ENCODE measurements at places on chromosomes 11 and 22. TPM values are rescaled to one million over a fixed set of nuclear protein-coding genes. Genes with fewer than 3 reads are reported as not detected.

PATE2 gene
- total RNA-seq: not detected

DNA sequence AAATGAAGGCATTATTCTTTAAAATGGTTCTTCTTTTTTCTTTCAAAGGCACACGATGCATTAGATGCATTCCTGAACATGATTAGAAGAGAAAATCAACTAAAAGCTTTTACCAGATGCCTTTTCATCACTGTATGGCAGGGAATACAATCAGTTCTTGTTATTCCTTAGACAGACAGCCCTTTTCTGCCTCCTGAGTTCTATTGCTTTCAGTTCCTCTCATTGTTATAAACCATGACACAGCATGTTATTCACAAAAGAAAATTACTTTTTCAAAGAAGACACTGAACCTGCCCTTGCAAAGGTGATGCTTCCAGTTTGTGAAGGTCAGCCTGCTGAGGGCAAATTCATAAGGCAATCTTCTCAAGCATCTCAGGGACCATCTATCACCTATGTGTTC, 70.1 kb downstream of the FAM181B start:
- H3K4me3 ChIP-seq: no peak overlapping the region
- no peaks in the 10 kb centered on the region for H3K4me1 ChIP-seq
- H3K27me3 ChIP-seq: no peaks in the 10 kb centered on the region
- H3K36me3 ChIP-seq: no peaks in the 10 kb centered on the region

- no peak overlapping the region for H3K4me3 ChIP-seq
- no peaks in the 10 kb centered on the region for H3K36me3 ChIP-seq
- peak; percentile 81 for DNase-seq
- H3K27ac ChIP-seq: no peak overlapping the region
Observed at GRCh38 chr22:39356464-39356863, 6.7 kb downstream of the SYNGR1 start.

GRCh38 chr11:61541598-61541997, 33.0 kb downstream of the LRRC10B start:
- H3K4me3 ChIP-seq: no peak overlapping the region
- no peaks in the 10 kb centered on the region for H3K36me3 ChIP-seq
- no peaks in the 10 kb centered on the region for H3K27me3 ChIP-seq
- DNase-seq: no peak
- H3K27ac ChIP-seq: peak overlapping the region; percentile 88

DNA sequence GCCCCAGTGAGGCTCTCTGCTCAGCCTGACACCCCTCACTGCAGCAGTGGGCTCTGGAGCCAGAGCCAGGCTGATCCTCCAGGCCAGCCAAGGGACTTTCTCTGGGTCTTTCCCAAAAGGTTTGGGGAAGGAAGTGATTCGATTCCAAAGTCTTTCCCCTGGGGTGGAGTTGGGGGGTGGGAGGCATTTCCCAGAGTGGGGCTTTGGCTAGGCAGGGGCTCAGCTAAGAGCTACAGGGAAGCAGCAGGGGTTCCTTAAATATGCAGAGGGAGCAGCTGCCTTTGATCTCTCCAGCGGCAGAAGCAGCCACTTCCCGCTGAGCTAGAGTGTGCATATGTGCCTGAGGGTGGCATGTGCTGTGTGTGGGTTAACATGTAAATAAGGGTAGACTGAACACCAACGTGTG, 192.9 kb downstream of the INSC start:
- no peaks in the 10 kb centered on the region for H3K4me1 ChIP-seq
- no peak for DNase-seq
- H3K36me3 ChIP-seq: no peaks in the 10 kb centered on the region
- H3K27me3 ChIP-seq: no peaks in the 10 kb centered on the region
- no peak overlapping the region for H3K4me3 ChIP-seq

Measured in prostate gland (tissue), 2 donors.